ENCODE measurements at places on chromosomes 6 and 20.

DNA sequence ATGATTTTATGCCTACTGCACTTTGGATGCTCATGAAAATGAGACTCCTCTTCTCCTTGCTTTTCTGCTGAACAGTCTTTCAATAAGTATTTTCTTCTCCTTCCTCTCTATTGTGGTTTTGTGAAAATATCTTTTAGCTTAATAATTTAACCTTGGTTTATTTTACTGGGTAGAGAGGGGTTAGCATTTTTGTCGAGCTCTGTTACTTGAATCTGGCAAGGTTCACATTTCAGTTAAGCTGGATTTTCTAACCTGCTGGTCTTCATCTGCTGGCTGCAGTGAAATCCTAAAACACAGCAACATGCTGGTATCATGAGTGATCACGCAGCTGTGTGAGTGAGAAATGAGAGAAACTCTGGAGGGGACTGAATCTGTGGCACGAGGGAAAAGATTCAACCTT is 222.7 kb upstream of the NOX3 start:
- DNase-seq = no peak

DNA sequence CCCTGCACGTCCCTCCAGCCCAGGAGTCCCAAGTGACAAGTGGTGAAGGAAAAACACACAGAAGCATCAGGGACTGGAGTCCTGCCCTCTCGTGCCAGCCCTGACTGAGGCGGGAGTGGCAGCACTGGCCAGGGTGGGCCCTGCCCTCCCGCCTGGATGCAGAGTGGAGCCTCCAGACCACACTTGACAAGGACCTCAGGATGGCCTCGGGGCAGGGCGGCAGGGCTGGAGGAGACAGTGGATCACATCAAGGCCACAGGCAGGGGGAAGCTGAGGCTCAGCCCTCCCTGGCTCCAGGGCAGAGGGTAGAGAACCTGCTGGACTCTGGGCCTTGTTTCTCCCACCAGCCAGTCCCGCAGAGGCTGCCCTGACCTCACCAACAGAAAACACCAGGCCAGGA is 128.8 kb upstream of the CDH4 start:
- no peak for DNase-seq

- DNase-seq = no peak
These were observed 26.9 kb downstream of the ZBP1 start for GRCh38 chr20:57593134-57593886.

GRCh38 chr20:17882065-17882833 is 86.3 kb downstream of the SNX5 start:
- no peak for DNase-seq

GRCh38 chr6:36443471-36444428 is 950 bp downstream of the KCTD20 start:
- no peak for DNase-seq

GRCh38 chr6:3454273-3455010 is 2.4 kb downstream of the SLC22A23 start:
- no peak for DNase-seq

- DNase-seq = no peak
These were observed 402.6 kb upstream of the EPHA7 start for GRCh38 chr6:93821953-93822352.

- no peak for DNase-seq
These were observed 75.8 kb upstream of the SULF2 start for GRCh38 chr20:47861116-47861515.

DNA sequence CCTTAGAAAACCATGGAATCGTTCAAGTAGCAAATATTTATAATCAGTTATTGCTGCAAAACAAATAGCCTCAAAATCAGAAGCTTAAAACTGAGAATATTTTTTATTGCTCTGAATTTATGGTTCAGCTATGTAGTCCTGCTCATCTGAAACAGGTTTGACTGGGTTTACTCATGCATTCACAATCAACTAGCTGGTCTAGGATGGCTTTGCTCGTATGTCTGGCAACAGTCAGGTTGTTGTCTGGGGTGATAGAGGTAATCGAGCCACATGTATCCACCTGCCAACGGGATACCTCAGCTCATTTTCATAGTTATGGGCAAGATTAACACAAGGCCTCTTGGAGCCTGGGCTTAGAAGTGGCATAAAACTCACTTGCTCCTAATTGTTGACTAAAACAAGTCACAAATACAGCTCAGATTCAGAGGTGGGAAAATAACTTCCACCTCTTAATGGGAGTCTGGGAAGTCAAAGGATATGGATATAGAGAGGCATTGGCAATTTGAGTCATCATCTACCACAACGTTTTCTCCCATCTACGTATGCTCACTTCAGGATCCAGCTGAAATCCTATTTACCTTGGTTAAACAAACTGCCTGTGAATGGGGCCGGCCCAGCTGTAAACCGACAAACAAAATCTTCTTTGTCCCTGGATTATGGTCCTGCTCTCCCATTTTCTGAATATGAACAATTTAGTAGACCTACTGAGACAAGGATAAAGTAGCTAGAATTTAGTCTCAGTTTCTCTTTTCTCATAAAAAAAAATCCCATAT is 54.5 kb upstream of the TENT5A start:
- DNase-seq = no peak

- DNase-seq = no peak
These were observed 122.2 kb downstream of the KIF13A start for GRCh38 chr6:17865243-17865642.

DNA sequence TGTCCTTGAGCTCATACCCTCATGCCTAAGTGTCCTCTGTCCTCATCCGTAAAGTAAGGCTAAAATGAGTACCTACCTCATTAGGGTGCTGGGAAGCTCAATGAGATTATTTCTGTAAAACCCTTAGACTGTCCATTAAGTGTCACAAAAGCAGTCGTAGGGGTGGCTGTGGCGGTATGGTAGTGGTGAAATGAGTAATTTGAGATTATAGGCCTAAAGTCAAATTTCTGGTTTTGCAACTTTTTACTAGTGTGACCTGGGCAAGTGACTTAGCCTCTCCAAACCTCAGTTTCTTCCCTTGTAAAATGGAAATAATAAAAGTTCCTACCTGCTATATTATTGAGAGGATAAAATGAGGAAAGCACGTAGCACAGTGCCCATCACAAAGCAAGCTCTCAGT is 148.2 kb upstream of the AKAP12 start:
- DNase-seq = no peak

- no peak for DNase-seq
These were observed at the start of gene GNMT for GRCh38 chr6:42960243-42961019. TSS of gene GNMT (plus strand) at chr6:42960754. CDS start at chr6:42960768, 14 bp downstream.

- DNase-seq = no peak
These were observed 166.9 kb upstream of the MCHR2 start for GRCh38 chr6:100160930-100161329.

- no peak for DNase-seq
These were observed 95.3 kb downstream of the NFATC2 start for GRCh38 chr20:51447097-51447764.

DNA sequence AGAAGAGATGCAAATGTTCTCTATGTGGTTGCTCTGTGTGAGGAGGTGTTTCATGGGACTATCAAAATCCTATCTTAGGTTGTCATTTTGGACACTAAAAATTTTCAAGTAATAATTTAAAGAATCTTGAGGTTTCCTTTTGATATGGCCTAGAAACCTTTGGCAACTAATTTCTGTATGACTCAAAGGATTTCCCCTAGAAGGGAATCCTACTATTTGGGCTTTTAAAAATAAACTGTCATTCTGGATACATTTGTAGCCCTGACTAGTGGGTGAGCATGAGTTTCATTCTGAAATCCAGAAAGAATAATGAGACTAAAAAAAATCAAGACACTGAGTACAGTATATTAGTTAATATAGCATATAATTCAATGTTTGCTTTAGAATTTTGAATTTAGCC is 25.5 kb upstream of the RAB23 start:
- DNase-seq = no peak

DNA sequence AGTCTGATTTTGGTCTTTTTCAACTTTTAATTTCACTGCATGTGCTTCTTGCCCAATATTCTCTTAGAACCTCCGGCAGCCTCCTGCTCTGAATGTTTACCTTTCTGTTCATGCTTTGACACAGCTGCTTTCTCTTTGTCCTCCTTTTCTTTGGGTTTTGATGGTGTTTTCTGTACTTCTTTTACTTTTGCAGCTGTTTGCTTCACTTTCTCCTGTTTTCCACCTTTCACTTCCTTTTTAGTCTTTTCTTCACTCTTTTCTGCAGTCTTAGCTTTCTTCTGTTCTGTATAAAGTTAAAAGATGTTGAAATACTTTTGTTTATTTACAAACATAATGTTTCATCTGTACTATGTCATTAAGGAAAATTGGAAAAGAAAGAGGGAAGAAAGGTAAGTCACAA is 133.1 kb downstream of the TRDN start:
- DNase-seq = no peak

DNA sequence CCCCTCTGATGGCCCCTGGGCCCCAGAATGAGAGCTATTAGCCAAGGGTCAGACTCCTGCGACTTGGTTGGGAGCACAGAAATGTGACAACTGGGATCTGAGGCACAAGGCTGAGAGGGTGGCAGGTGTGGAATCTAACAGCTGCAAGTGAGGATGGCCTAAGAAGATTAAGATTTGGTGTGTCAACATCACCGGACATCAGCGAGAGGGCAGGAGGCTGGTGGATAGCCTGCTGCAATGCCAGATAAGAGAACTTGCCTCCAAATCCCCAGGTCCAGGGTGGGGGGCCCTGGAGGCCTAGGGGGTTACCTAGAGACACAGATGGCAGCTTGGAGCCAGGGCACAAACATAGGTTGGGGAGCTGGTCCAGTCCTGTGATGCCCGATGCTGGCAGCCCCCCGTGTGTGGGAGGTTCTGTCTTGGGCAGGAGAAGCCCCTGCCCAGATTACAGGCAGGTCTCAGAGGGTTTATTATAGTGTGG is 155.8 kb downstream of the GRM4 start:
- no peak for DNase-seq

DNA sequence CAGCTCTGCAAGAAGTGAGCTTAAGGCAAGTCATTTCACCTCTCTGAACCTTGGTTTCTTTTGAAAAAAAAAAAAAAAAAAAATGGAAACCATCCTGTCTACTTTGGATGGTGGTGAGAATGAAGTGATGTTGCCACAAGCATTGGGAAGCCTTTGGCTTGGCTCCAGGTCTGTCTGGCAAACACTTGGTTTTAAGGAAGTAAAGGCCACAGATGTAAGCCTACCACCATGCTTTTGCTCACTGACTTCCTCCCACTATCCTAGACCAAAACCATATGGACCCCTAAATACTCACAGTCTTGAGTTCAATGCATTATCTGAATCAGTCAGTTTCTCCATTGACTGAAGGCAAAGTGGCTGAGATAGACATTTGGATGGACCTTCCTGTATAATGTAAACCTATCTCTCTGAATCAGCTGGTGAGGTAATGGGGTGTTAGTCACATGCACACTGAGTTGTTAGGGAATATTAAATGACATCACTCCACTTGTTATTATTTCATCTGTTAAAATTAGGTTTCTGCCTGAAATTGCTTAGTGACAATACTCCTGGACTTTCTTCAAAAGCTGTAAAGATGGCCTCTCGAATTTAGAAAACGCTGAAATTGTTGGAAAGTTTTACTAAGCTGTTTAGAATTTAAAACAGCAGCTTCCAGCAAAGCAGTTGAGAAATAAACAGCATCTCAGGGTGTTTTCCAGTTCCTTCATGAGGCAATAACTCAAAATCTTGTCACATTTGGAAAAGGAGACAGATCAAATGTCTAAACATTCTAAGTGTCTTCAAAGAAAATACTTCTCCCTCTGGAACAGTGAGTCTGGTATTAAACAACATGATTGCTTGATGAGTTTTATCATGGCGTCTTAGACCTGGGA is 833.5 kb downstream of the DHX35 start:
- no peak for DNase-seq

DNA sequence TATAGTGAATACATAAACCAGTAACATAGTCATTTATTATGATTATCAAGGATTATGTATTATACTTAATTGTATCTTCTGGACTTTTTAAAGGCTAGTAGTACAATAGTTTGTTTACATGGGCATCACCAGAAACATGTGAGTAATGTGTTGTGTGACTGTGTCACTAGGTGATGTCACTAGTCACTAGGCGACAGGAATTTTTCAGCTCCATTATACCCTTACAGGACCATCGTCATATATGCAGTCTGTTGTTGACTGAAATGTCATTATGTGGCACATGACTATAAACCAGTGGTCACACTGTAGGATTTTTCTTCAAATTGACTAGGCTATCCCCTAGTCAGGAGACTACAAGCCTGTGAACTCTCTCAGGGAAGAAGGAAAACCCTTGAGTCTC is 86.5 kb upstream of the CENPW start:
- DNase-seq = no peak

DNA sequence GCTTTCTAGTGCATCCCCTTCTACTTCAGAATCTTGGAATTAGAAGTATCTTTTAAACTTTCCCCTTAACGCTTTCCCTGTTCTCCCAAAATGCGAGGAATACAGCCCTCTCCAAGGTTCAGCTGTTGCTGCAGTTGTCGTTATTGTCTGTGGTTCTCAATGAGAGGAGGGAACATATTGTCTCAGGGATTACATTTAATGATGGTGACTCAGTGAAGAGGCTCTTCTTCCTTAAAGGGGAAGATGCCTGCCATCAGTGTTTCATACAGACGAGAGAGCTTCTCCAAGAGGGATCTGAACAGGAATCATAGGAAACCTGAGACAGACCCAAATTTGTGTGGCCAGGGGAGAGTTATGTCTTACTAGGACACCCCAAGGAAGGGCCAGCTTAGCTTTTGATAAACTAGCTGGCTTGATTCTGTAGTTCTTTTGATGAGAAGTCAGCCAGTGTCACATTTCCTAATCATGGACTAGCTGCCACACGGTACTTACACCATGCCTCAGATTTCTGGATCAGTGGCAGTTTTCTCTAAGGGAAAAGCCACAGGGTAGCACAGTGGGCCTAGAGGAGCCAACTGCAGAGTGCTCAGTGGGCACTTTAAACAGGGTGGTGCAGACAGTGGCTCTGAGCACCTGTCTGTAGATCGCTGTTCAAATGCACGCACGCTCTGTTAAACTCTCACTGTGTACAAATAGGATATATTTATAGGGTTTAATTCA is 59.7 kb upstream of the TMEM181 start:
- DNase-seq = no peak

DNA sequence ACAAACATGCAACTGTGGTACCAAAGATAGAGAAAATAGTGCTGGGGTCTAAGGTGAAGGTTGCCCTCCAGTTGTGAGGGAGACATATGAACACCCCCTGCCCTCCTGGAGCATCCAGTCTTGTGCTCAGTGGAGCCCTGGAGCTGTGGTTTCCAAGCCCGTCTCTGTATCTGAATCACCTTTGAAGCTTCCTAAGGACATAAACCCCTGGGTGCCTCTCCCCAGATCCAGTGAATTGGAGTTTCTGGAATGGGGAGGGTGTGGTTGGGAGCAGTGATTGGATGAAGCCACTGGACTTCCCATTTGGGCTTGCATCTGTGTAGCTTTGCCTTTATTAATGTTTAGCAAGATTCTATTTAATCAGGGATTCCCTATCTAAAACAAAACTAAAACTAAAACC is 22.4 kb upstream of the E2F3 start:
- DNase-seq = no peak

GRCh38 chr6:123240626-123241025 is 244.6 kb downstream of the CLVS2 start:
- DNase-seq = no peak

All from stimulated activated CD4-positive, alpha-beta T cell treated with anti-CD3 and anti-CD28 coated beads, TNF-alpha, amount 100 ng/mL, for 1 hour (primary cell).